CD4-positive, alpha-beta T cell treated with Interleukin-6 at 100 ng/mL for 8 hours (primary cell): ENCODE measurements at places on chromosomes 3 and 15.

DNA sequence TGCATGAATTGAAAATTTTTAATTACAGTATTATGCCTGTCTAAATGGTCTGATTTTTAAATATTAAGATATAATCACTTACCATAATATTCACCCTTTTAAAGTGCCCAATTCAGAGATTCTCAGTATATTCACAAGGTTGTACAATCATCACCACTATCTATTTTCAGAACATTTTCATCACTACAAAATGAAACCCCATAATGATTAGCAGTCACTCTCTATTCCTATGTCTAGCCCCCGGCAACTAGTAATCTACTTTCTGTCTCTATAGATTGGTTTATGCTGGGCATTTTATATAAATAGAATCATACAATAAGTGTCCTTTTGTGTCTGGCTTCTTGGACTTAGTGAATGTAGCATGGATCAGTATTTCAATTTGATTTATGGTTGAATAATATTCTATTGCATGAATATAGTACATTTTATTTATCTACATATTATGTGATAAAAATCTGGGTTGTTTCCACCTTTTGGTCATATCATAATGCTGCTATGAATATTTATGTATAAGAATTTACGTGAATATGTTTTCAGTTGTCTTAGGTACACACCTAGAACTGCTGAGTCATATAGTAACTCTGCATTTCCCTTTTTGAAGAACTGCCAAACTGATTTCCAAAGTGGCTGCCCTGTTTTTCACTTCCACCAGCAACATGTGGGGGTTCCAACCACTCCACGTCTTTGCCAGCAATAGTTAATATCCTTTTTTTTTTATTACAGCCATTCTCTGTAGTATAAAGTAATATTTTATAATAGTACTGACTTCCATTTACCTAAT lies 485.7 kb upstream of the ZNF385D start:
- no peak for DNase-seq

DNA sequence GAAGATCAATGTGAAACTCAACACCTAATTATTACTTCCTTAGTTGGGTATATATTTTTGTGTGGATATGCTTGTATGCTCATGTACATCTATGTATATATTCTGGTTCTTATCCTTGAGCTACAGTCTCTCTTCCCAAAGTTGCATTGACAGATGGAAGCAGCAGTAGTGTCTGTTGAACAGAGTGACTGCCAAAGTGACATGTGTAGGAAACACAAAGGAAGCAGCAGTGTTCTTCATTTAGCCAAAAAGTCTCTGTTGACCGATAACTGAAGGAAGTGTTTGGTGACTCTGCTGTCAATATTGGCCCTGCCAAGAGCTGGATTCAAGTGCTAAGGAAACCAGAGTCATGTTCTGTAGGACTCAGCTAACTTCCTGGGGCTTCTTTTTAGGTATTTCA lies 123.8 kb downstream of the C3orf70 start:
- no peak for DNase-seq

GRCh38 chr3:147383617-147384016 lies 22.7 kb downstream of the ZIC4 start:
- DNase-seq = no peak

GRCh38 chr15:41983221-41983620 lies 10.9 kb upstream of the EHD4 start:
- no peak for DNase-seq

DNA sequence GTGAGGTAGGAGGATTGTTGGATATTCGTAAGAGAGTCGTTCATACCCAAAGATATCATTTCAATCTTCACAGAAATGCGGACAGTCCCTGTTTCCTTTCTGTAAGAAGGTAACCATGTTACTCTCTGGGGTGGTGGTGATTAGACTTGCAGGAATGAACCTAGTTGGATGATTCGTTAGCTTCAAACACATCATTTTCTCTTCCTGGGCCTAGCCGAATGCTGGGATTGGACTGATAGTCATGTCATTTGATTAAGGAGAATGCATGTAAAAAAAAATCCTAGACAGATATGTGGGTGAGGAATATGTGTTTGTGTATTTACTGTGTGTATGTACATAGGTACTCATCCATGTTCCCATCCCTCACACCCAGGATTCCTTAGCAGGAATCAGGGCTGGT lies 12.4 kb downstream of the SLCO3A1 start:
- no peak for DNase-seq

DNA sequence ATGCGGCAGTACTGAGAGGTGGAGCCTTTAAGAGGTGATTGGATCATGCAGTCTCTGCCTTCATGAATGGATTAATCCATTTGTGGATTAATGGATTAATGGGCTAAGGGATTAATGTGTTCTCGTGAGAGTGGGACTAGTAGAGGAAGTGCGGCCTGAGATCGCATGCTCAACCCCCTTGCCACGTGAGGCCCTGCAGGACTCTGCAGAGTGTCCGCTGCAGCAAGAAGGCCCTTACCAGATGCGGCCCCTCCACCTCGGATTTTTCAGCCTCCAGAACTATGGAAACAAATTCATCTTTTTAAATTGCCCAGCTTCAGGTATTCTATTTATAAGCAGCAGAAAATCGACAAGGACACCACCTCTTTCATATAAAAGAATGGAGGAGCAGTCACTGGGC lies 148.8 kb downstream of the TPRA1 start:
- no peak for DNase-seq

- DNase-seq = no peak
These were observed 145.5 kb downstream of the SMAD6 start for GRCh38 chr15:66847565-66847991.

DNA sequence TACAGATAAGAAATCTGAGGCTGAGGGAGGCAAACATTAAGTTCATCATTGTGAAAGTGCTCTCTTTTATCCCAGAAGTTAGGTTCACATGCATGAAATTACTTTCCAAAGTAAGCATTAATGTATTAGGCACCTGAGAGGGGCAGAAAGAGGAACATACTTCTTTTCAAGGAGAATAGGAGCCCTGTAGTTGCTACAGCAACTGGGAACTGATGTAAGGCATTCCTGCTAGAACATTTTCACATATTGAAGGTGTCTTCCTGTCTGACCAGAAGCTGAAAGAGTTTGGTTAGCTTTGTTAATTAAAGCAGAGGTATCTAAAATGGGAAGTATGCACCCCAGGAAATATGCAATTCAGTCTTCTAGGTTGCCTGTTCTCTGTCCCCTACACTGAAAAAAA lies 65.5 kb upstream of the ZBTB20 start:
- no peak for DNase-seq

DNA sequence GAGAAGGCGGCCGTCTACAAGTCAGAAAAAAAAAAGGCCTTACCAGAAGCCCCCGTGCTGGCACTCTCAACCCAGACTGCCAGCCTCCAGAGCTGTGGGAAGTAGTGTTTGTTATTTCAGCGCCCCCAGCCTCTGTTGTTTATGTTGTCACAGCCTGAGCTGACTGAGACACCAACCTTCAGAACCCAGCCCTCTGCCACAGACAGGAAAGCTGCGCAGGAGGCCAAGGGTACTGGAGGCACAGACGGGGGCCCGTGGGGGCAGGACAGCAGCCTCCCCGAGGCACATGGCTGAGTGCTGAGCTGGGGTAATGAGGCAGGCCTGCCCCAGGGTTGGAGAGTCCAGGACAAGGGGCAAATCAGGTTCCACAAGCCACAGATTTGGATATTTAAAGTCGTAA lies 33.7 kb downstream of the HCN4 start:
- DNase-seq = no peak

GRCh38 chr3:119349354-119350041 lies 55.3 kb downstream of the ARHGAP31 start:
- no peak for DNase-seq

GRCh38 chr15:52653431-52653964 lies 25.7 kb downstream of the ATOSA start:
- DNase-seq = no peak

- no peak for DNase-seq
These were observed at the start of gene FAM131A for GRCh38 chr3:184337399-184337714. TSS of gene FAM131A (plus strand) at chr3:184337600. CDS start at chr3:184337631, 31 bp downstream.

GRCh38 chr3:154018100-154018696 lies 103.0 kb upstream of the ARHGEF26 start:
- DNase-seq = no peak

GRCh38 chr15:101338502-101339057 lies 43.5 kb upstream of the SNRPA1 start:
- no peak for DNase-seq

DNA sequence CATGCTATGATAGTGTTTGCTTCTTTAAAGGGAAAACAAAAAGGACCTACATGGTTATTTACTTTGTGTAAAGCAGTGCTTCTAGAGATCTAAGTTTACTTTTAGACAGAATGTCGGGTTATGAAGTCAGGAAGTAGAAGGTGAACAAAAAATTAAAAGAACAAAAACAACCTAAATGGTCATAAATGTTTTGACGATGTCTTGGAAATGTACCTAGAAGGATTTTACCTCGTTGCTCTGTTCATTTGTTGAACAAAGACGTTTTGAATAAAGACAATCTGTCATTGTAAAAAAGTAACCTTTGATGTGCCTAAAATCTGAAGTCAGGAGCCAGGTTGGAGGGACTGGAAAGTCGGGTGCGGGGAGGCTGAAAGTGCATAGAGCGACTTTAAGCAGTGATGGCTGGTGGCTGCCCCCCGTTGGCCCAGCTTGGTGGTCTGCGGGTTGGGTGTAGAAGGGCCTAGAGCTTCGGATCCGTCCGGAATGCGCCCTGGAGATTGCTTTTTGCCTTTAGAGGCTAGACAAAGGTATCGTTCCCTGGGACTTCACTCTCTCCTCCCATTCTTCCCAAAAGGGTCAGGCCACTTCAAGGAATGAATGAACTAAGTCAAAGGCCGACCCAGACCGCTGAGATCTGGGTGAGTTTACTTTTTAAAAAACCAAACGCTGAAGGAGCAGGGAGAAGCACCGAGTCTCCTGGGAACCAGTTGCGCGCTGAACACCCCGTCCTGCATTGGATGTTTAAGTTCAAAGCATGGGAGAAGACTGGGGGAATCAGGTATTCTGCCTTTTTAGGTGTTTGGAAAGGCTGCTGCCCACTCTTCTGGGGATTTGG lies 2.1 kb downstream of the SOX14 start:
- DNase-seq = no peak

- peak; percentile 34 for DNase-seq
These were observed 581.4 kb upstream of the TBL1XR1 start for GRCh38 chr3:177778633-177779032.

GRCh38 chr3:156102267-156102931 lies 18.0 kb upstream of the KCNAB1 start:
- no peak for DNase-seq

DNA sequence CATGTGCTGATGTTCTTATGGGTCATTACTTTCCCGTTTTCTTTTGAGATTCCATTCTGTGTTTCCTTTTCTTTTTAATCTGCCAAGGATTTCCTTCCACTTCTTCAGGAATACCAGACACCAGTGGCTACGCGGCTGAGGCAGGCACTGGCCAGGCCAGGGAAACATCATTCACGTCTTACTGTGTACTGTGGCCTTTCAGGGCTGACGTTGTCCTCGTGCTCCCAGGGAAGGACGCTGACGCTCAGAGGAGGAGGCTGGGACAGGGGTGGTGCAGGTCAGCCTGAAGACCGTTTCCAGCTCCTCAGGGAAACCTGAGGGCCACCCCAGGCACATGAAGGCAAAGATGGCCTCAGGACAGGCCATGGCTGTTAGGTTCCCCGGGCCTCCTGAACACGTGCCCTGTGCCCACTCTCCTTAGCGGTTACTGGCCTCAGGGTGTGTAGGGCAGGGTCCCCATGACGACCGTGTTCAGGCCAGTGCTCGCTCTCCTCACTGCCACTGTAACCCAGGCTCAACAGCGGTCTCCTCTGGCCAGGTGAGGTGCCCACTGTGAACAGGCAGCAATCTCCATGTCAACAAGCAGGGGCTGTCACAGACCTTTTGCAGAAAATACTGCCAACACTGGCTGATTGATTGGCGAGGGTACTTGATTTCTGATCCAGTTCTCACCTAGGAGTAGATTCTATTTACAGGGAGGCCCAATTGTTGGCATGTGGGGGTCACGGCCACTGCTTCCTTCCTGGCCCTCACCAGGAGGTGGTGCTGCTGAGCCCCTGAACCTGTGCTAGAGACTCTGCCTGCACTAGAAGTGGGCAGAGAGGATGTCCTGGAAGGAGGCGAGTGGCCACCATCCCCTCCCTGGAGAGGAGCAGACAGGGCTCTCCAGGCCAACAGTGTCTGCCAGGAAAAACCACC lies 169.5 kb downstream of the ATP10A start:
- DNase-seq = no peak

DNA sequence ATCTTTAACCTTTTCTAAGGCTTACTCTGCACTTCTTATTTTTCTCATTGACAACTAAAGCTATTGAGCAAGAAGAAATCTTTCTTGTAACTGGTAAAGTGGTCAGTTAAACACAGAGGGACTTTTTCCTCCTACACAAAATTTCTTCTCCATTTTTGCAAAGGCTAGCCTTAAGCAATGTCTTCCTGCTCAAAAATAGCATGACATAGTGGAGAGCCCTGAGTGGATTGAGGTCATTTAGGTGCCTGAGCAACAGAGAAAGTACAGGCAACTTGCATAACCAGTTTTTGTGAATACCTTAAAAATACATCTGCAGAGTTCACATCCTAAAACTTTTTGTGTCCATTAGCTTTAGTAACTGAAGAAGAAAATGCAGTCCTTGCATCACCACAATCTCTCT lies 144.7 kb upstream of the TTC14 start:
- no peak for DNase-seq

DNA sequence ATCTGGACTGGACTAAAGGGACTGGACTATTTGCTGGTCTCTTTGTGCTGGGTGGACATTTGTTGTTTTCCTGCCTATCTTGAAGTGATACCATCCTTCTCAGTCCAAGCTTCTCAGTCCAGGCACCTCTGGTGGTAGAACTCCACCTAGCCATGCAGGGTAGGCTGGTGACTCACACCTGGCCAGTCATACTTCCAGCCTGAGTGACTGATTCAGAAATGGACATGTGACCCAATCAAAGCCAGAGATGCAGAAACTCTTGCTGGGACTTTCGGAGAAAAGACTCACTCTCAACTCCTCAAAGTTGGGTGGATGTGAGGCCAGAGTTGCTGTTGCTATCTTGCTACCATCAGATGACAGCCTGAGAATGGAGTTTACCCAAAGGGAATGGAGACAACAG lies 5.6 kb upstream of the ASB14 start:
- no peak for DNase-seq

DNA sequence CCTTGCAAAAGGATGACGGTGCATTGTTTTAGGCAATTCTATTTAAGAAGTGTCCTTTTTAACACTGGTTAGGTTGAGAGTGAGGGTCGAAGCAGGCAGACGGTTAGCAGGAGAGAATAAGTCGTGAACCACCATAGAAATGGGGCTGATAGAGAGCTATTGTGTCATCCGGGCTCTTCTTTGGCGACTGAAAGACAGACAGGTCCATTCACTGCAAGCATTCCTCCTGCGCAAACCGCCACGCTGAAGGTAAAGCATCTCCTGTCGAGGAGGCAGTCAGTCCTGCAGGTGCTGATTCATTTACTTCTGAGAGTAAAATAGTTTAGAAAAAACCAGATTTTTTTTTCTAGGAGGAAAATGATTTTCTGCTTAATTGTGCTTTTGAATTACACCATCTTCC lies 1002.8 kb upstream of the NR2F2 start:
- no peak for DNase-seq

GRCh38 chr15:67127965-67128364 lies 62.6 kb downstream of the SMAD3 start:
- DNase-seq = no peak
